ENCODE measurements at places on chromosomes 7 and 10.

GRCh38 chr10:132316133-132316532 is 8.4 kb upstream of the STK32C start:
- no peaks in the 10 kb centered on the region for H3K4me1 ChIP-seq
- no peak overlapping the region for H3K27ac ChIP-seq
- DNase-seq, result no peak
- no peaks in the 10 kb centered on the region for H3K27me3 ChIP-seq
- no peaks in the 10 kb centered on the region for H3K36me3 ChIP-seq

DNA sequence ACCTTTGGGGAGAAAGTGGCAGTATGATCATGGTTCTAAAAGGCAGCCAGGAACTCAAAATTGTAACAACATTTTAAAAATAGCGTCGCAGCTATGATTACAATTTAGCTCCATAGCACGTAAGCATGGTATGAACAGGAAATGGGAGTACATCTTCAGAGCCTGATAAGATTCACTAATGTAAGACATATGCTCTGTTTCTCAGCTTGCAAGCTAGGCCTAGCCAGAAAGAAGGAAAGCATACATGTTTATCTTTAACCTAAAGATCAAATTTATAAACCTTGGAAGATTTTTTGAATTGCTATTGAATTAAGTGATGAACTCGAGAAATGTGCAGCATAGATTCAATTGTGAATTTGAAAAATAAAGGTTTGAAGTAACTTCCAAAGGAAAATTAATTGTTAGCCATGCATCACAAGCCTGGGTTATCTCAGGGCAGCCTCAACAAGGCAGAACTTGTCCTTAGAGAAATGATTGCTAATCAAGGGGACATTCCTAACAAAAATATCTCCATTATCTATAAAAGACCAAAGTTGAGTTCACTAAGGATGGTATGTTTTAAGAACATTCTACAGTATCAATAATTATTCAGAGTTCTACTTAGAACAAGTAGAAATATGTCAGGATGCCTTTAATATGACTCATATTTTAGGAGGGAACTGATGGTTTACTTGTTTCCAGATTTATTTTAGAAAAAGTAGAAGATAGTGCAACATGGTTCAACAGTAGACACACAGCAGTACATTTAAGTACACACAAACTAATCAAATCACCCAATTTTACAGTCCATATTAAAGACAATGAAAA is 38.8 kb upstream of the SEPTIN7 start:
- no peaks in the 10 kb centered on the region for H3K4me1 ChIP-seq
- H3K36me3 ChIP-seq, result no peaks in the 10 kb centered on the region
- DNase-seq, result no peak
- H3K4me3 ChIP-seq, result no peak overlapping the region

GRCh38 chr7:24582166-24582565 is 8.9 kb downstream of the PALS2 start:
- H3K27me3 ChIP-seq, result no peaks in the 10 kb centered on the region
- H3K4me1 ChIP-seq, result no peaks in the 10 kb centered on the region
- H3K27ac ChIP-seq, result no peak overlapping the region
- H3K36me3 ChIP-seq, result no peaks in the 10 kb centered on the region
- no peak for DNase-seq
- no peak overlapping the region for H3K4me3 ChIP-seq

DNA sequence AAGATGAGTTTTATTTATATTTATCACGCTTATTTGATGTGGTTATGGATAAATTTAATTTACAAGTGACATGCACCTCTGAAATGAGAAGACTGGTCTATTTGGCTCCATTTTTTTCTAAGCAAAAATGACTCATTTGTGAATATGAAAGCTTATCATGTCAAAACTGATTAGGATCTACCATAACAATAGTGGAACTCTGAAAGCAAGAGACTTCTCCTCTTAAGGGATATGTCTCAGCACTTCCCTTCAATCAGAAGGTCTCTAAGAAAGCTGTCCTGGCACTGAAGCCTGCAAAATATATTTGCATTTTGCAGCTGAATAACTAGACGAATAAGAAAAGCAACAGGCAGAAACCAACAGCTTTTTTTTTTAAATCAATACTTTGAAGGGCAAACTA is 12.7 kb downstream of the FAS start:
- peaks cover 39% of the 10 kb centered on the region for H3K36me3 ChIP-seq
- no peak for DNase-seq
- H3K27me3 ChIP-seq, result no peaks in the 10 kb centered on the region
- no peak overlapping the region for H3K27ac ChIP-seq
- H3K4me3 ChIP-seq, result no peak overlapping the region

GRCh38 chr10:104328896-104329710 is 9.2 kb downstream of the ITPRIP start:
- H3K27me3 ChIP-seq, result no peaks in the 10 kb centered on the region
- peak overlapping the region; percentile 41 for H3K4me3 ChIP-seq
- DNase-seq, result peak; percentile 86

- no peak for DNase-seq
- H3K4me1 ChIP-seq, result peaks cover 7% of the 10 kb centered on the region
- H3K36me3 ChIP-seq, result peaks cover 13% of the 10 kb centered on the region
- no peak overlapping the region for H3K27ac ChIP-seq
- no peaks in the 10 kb centered on the region for H3K27me3 ChIP-seq
Measured at GRCh38 chr7:2730846-2731770, 43.1 kb downstream of the AMZ1 start.

DNA sequence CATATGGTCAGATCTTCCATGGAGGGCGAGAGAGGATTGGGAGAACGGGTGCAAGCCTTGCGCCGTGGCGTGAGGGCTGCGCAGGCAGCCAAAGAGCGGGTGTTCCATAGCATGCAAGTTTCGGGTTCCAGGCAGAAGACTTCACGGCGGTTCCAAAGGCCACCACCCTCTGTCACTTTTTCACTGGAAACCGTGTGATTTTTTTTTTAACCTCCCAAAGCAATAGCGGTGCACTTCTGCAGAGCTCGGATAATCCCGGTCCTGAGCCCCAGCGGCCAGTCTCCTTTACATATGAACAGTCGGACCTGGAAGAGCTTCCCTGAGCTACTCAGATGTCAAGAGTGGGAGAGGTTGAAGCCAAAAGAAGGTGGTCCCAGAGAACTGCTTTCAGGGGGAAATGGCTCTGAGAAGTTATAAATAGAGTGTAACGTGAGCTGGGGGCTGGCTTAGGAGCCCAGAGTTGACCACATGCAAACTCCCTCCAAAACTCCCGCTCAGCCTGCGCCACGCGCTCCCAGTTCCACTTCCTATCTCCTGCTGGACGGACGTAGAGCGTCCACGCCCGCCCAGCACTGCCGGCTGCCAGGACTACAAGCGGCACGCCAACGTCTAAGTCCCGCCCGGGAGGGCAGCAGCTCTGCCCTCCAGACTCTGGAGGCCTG is at the start of gene MEOX2:
Gene MEOX2, minus strand, starts transcription at position 389 of the 662 bp plus-strand sequence. Its CDS starts 281 bp downstream, at position 108.
- H3K4me1 ChIP-seq, result no peaks in the 10 kb centered on the region
- no peak within 1 kb of the TSS for H3K4me3 ChIP-seq
- H3K27me3 ChIP-seq, result peaks cover 28% of the 10 kb centered on the region
- DNase-seq, result no peak
- no peak within 1 kb of the TSS for H3K27ac ChIP-seq

GRCh38 chr10:99396471-99396870 is 34.0 kb downstream of the GOT1 start:
- no peak overlapping the region for H3K27ac ChIP-seq
- no peak overlapping the region for H3K4me3 ChIP-seq
- peaks cover 27% of the 10 kb centered on the region for H3K36me3 ChIP-seq
- H3K4me1 ChIP-seq, result peaks cover 4% of the 10 kb centered on the region
- no peaks in the 10 kb centered on the region for H3K27me3 ChIP-seq

- H3K27ac ChIP-seq, result no peak overlapping the region
- no peaks in the 10 kb centered on the region for H3K27me3 ChIP-seq
- no peak overlapping the region for H3K4me3 ChIP-seq
Measured at GRCh38 chr7:86733783-86734182, 90.1 kb downstream of the GRM3 start.

DNA sequence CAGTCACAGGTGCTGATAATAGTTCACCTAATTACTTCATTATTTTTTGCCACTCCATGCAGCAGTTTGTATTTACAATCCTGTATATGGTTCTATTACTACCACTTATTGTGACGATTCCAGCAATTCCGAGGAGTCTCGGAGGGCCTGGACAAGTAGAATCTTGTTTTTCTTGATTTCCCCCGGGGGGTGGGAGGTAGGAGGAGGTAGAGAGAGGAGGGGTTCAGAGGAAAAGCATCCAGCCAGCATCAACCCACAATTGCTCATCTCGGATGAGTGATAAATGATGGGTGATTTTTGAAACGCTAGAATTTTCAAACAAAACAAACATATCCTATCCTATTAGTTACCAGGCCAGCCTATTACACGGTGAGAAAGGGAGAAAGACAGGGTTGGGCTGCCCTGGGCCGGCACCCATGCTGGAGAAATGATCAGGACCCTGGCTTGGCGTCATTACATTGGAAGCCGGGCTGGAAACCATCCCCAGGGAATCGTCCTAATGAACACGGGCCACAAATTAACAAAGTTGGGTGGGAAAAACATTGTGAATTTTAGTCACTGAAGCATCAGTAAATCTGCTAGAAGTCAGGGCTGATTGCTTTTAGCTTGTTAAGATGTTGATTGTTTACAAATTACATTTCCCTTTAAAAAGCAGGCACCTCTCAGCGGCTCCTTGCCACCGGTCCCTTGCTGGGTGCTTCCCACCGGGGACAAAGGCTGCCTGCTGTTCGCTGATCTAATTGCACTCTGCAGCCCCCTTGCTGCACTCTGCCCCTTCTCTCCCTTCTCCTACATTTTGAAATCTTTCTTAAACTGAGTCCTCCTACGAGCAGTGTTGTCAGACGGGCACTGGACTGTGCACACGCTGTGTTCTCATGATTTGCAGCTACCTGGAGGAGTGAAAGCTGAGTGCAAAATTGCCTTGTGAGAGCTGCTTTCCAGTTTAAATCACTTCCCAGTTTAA is 95.5 kb downstream of the FAM204A start:
- H3K4me1 ChIP-seq, result no peaks in the 10 kb centered on the region
- H3K27ac ChIP-seq, result no peak overlapping the region
- no peak for DNase-seq
- no peaks in the 10 kb centered on the region for H3K36me3 ChIP-seq
- H3K27me3 ChIP-seq, result peaks cover 46% of the 10 kb centered on the region
- no peak overlapping the region for H3K4me3 ChIP-seq

DNA sequence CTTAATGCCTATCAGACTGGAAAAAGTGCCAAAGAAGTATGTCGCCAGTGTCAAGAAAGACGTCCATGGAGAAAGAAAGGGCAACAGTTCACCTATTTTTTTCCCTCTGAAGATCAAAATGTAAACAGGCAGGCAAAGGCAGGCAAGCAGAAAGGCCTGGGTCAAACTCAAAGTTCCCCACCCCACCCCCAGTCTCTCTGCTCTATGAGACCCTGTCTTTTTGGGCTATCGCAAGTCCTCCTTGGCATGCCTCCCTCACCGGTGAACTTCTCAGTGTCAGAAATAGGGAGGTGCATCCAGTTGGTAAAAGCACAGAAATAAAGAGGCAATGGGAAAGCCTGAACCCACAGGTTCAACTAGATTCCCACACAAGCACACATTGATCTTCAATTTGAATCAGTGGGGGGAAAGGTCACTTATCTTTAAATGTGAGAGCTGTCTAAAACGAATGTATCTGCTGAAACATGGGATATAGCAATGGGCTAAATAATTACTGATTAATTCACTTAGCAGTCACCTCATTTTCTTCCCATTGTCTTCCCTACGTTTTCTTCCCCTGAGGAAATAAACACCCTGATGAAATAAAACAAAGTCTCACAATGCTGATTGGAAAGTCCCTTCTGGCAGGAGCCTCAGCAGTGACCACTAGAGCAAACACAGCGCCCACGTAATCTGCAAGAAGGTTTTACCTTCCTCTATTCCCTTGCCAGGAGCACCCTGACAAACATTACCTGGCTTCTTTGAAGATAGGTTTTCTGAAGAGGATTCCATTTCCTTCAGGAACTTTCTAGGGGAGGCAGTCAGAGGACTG is 31.1 kb downstream of the JAZF1 start:
- H3K4me1 ChIP-seq, result peaks cover 17% of the 10 kb centered on the region
- H3K27ac ChIP-seq, result no peak overlapping the region
- DNase-seq, result no peak
- H3K36me3 ChIP-seq, result no peaks in the 10 kb centered on the region
- H3K27me3 ChIP-seq, result no peaks in the 10 kb centered on the region
- no peak overlapping the region for H3K4me3 ChIP-seq

GRCh38 chr7:113141803-113142202 is 23.4 kb upstream of the SMIM30 start:
- no peaks in the 10 kb centered on the region for H3K27me3 ChIP-seq
- no peak overlapping the region for H3K4me3 ChIP-seq
- no peaks in the 10 kb centered on the region for H3K4me1 ChIP-seq
- H3K36me3 ChIP-seq, result no peaks in the 10 kb centered on the region

- H3K36me3 ChIP-seq, result peaks cover 57% of the 10 kb centered on the region
- DNase-seq, result no peak
- no peaks in the 10 kb centered on the region for H3K4me1 ChIP-seq
- no peaks in the 10 kb centered on the region for H3K27me3 ChIP-seq
Measured at GRCh38 chr7:75048435-75049379, 24.9 kb downstream of the RCC1L start.

DNA sequence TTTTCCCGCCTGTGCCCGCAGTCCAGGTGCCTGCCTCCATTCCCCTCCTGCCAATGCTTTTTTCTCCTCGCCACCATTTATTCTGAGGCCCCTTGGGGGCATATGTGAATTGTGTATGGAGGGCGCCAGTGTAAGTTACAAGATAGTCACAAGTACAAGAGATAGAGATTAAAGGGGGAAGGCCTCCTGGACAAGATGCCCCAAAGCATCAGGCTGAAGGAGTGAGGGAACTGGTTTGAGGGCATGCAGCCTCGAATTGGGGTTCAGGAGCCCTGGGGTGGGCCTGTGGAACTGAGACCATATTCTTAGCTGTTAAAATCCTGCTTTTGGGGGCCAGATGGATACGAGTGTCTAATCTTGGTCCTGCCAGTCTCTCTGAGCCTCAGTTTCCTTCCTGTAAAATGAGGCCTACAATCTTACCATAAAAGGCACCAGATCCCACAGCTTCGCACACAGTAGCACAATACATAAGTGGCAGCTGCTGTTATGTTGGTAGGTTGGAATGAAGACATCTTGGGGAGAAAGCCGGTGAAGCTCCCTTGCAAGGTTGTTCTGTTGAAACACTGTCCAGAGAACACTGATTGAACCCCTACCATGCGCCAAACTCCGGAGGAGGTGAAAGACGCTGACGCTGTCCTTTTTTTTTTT is 545 bp upstream of the COMTD1 start:
- no peak for DNase-seq
- H3K36me3 ChIP-seq, result peaks cover 12% of the 10 kb centered on the region
- H3K4me3 ChIP-seq, result no peak overlapping the region
- H3K27me3 ChIP-seq, result no peaks in the 10 kb centered on the region
- peaks cover 25% of the 10 kb centered on the region for H3K4me1 ChIP-seq

DNA sequence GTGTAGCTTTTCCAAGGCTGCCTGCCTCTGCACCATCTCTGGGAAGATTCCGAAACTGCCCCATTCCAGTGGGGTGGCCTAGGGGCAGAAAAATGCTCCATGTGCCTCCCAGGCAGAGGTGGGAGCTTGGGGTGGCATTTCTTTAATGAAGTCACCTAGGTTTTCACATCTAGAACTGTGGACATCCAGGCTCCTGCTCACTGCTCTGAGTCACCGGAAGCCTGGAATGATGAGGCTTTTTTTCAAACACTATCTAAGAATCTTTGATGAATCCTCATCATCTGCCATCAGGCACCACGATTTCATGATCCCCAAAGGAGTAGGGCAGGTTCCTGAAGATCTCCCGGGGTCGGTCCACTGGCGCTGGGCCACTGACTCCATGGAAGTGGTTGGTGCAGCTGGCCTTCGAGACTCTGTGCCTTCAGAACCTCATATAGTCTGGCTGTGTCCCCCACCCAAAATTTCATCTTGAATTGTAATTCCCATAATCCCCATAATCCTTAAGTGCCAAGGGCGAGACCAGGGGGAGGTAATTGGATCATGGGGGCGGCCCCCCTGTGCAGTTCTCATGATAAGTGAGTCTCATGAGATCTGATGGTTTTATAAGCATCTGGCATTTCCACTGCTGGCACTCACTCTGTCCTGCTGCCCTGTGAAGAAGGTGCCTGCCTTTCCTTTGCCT is 37.1 kb downstream of the MTURN start:
- H3K27ac ChIP-seq, result no peak overlapping the region
- no peaks in the 10 kb centered on the region for H3K4me1 ChIP-seq
- H3K4me3 ChIP-seq, result no peak overlapping the region
- DNase-seq, result no peak

Measured in CD4-positive, alpha-beta T cell (primary cell).